T47D (cell line): ENCODE measurements at places on chromosomes 12 and 14.

DNA sequence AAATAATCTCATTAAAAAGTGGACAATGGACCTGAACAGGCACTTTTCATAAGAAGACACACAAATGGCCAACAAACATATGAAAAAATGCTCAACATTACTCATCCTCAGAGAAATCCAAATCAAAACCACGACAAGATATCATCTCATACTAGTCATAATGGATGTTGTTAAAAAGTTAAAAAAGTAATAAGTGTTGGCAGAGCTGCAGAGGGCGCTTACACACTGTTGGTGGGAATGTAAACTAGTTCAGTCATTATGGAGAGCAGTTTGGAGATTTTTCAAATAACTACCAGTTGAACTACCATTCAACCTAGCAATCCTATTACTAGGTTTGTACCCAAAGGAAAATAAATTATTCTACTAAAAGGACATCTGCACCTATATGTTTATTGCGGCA, 47.2 kb downstream of the FOXG1 start:
- no peak for DNase-seq

- DNase-seq = no peak
Measured at GRCh38 chr12:22610131-22610530, 14.8 kb upstream of the ETNK1 start.

- DNase-seq = no peak
Measured at GRCh38 chr12:128531170-128531569, 264.2 kb downstream of the TMEM132C start.

GRCh38 chr12:110957652-110958051, 37.3 kb upstream of the MYL2 start:
- DNase-seq = peak; percentile 39

DNA sequence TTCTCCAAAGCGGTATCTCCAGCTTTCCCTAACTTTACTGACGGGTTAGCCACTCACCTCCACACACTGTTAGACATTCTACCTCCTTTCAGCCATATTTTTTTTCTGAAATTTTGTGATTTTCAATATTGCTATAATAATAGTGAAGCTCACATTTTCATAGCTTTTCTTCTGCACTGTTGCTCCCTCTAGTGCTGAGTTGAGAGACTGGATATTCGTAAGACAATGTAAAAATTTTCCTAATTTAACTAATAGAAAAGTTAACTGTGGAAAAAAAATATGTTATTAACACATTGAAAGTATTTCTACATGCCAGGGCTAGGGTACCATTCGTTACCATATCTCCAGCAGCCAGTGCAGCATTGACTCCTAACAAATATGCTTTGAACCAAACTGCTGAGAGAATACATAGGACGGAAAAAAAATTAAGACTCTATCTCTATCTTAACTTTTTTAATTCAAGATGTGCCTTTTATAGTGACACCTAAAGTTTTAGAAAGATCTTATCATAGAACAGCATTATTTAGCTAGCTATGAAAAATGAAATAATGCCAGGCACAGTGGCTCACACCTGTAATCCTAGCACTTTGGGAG, 48.7 kb upstream of the ABCC9 start:
- no peak for DNase-seq

- no peak for DNase-seq
Measured at GRCh38 chr14:104313674-104314073, 175.3 kb downstream of the KIF26A start.

GRCh38 chr12:25364529-25365339, 114.0 kb upstream of the KRAS start:
- no peak for DNase-seq

GRCh38 chr12:650983-651382, 12.3 kb downstream of the NINJ2 start:
- peak; percentile 46 for DNase-seq

- DNase-seq = no peak
Measured at GRCh38 chr12:42469355-42470175, 120.0 kb downstream of the PRICKLE1 start.

- DNase-seq = no peak
Measured at GRCh38 chr12:57151741-57152630, 4.6 kb upstream of the LRP1-AS start.

DNA sequence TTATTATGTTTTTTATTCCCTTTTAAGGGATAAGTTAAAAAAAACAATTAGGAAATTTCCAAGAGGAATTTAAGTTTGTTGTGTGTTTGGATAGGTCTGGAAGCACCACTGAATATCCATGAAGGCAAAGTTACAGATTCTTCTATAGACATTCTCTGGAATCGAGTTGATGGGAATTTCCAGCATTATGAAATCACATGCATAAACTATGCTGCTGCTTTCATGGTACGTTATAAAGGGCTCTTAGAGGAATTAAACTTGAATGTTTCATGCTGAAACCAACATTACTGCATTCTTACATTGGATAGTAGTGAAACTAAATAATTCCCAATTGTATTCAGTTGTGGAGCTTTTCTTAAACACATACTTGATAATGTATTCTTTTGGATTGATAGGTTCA, 21.5 kb upstream of the PTPRQ start:
- no peak for DNase-seq

GRCh38 chr14:31122098-31122611, 85.4 kb downstream of the HECTD1 start:
- no peak for DNase-seq
